Activated CD4-positive, alpha-beta T cell treated with anti-CD3 and anti-CD28 coated beads, Interleukin-2, Interleukin-4, amounts not matched to agents 100 ng/mL and 50 ng/mL, durations not matched to agents 16 hours and 8 hours (primary cell): ENCODE measurements at places on chromosomes 7 and 10.

DNA sequence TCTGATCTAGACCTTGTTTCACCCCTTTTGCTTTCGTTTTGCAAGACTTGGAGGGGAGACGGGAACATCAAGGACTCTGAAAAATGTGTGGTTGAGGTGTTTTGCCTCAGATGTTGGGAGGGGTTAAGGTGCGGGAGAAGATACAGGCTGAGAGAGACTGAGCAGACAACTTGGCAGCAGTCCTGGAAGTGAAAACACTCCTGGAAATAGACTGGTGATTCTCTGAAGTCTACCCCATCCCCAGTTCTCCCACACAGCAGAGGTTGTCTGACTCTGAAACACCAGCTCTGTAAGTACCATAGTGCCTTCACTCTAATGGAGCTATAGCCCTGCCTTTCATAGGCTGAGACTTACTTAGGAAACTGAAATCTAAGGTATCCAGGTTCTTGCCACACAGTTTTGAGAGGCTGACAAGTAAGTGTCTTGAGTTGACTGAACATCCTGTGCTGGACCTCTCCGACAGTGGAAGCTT, 152.5 kb downstream of the PPP1R9A start:
- no peak for DNase-seq

GRCh38 chr7:23467806-23468525, 2.3 kb downstream of the IGF2BP3 start:
- no peak for DNase-seq

DNA sequence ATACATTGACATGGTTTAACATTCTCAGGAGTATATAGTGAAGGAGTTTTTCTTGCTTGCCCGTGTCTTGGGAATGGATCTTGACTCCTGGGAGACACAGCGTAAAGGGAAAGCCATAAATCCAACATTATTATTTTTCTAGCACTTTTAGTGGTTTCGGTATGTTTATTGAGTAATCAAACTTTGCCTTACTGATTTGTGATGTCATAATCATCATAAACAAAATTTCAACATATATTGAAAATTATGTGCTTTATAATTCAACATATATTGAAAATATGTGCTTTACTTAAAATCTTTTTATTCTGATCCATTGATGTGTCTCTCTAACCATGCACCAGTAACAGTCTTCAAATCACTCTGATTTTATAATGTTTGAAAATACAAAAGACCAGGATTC, 20.2 kb upstream of the OR2A5 start:
- DNase-seq = no peak

DNA sequence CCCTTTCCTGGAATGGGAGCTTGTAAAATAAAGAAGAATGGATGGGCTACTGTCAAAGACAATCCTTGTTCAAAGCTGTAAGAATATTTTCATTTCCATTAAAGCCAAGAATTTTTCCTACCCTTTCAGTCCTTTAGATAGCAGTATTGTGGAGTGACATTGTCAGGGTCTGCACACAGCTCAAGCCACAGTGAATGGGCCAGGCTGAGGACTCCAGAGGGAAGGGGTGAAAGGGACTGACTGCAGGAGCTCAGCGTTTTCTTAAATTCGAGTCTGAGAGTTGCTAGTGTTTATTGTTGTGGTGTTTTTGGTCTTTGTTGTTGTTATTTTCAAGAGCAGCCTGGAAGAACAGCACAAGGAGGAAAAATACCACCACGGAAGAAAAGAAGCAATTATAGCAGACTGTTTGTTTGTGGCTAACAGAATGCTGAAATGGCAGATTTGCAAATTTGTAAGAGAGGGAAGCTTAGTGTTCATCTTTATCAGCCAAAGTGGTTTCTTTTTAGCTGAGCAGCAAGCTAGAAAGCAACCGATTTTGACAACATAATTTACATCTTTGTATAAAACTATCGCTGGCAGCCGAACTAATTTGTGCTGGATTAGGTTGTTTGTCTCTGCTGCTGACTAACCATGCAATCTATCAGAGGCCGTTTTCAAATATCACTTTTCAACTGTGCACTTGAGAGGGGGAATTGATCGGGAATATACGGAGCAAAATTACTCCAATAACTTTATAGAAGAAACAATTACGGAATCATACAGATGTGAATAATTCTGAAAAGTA, 192.1 kb downstream of the LRMDA start:
- DNase-seq = no peak

GRCh38 chr10:27256299-27257189, 15.9 kb upstream of the ACBD5 start:
- DNase-seq = no peak

DNA sequence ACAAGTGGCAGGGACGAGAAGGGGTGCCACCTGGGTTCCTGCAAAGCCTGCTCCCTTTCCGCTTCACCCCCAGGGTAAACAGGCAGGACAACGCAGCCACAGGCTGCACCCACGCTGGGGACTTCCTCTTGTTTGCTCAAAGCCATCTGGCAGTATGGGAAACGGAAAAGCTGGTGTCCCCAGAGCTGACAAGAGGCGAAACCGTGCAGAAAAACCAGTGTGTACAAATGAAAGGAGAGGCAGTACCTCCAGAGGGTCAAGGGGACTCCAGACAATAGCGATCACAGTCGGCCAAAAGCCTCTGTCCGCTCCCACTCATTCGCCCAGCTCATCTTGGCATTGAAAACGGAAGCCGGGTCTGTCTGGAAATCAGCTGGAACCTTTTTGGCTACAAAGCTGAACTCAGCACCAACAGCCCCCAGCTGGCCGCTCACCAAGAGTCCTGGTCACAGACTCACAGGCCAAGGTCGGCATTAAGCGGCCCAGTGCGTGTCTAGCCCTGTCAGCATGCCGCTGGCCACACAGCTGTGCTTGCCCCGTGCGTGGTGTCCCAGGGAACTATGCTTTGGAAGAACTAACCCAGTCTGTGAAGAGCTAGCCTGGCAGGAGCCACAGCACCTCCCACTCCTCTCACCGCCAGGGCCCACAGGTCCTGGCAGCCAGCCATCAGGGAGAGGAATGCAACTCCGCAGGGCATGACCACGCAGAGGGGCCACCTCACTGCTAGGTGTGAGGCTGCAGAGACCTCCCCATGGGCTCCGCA, 10.4 kb downstream of the TNS3 start:
- no peak for DNase-seq

DNA sequence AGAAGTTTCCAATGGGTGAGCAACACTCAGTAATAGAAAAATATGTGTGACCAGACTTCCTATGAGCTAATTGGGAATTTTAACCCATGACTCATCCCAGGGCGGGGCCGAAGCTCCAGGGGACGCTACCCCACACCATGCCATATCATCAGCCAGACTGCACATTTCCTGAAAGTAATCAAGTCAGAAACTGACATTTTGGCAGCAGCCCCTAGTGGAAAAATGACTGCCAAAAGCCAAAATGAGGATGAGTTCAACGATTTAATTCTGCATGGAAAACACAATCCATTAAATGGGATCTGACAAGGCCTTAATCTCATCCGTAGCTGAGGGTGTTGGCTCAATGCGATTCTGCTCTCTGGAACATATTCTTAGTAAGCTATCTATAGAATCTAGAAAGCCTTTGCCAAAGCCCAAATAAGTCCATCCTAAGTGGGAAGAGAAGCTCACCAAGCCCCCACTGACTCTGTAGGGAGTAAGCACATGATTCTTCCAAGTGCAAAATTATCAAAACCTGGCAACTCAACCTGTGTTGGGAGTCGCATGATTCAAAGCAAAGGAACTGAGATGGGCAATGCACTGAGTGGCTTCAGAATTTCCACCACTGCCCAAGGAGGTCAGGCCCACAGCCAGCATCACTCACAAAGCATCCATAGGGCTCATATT, 93.1 kb upstream of the PDE1C start:
- no peak for DNase-seq

GRCh38 chr10:4467481-4467880, 358.5 kb upstream of the AKR1E2 start:
- no peak for DNase-seq
